ENCODE measurements at places on chromosomes 12 and 14.
A peak's percentile ranks its signal among the peaks of the same experiment; 100 is the strongest.

- no peak for DNase-seq
These were observed 96.5 kb downstream of the KCNA5 start for GRCh38 chr12:5140190-5140589.

DNA sequence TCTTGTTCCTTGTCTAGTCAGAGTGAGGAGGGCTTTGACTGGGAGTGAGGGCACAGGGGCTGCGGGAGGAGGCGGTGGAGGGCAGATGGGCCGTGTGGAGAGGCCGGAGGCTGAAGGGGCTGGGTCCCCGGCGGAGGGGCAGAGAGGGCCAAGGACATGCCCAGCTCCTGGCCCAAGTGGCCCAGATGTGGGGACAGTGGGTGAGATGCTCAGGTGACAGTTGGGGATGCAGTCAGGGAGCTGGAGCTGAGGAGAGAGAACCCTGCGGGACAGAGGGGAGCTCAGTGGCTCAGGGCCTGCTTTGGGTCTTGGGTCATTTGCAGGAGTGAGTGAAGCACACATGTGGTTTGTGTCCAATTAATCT, 26.5 kb upstream of the PLD4 start:
- DNase-seq: no peak

GRCh38 chr14:45716572-45716971, 463.6 kb upstream of the MIS18BP1 start:
- no peak for DNase-seq

DNA sequence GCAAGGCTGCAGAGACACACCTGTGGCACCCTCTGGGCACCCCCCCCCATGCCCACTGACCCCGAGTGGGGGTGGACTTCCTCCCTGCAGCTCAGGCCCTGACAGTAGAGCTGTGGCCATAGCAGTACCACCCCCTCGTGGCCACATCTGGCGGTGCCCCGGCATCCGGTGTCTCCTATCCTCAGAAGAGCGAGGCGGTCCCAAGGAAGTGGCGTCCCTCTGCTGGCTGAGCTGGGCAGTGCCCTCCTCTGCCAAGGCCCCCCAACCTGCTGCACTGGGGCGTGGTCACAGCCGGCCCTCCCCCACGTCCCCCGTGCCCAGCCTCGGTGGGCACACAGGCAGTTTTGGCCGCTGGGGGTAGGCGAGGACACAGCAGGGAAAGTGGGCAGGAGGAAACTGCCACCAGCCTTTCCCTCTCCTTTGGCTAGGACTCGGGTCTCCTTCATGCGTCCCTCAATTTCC, 6.0 kb upstream of the SLC6A12 start:
- DNase-seq: peak; percentile 85

DNA sequence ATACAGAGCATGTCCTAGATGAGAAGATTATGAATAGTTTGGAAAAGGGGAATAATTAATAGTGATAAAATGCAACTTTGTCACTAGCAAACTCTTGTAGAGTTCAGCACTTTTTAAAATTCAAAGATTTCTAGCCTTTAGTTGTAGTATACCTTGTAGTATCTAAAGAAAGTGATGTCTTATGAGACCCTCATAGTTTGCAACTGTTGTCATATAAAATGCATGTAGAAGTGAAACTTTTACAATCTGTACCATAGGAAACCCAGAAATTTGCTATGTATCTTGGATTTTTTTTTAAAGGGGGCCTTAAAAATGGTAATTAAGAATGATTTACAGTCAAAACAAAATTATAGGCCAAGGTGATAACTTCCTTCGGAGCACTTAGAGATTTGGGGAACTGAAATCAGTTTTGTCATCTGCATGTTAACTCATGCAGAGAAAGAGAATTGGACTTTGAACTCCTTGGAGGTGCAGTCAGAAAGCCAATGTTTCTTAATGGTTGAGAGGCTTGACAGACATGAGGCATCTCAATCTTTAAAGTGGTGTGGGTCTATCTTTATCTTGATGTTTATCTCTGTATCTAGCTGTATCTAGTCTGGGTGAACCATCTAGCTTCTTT, 1.3 kb downstream of the LRRK2 start:
- no peak for DNase-seq

DNA sequence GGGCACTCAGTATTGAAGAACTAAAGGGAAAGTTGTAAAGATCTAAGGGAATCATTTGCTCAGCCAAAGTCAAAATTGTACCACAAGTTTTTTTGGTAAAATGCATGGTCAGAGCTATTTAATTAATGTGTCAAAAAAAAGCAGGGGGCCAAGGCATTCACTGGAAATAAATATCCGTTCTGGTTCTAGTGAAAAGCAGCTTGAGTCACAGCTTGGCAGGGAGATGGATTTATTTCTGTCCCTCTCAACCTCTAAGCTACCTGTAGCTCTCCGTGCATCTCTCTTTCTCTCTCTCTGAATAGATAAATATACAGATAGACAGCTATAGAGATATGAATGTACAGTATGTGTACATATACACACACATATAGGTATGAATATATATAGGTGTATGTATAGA, 554.4 kb upstream of the TMEM132C start:
- DNase-seq: no peak

- DNase-seq: no peak
These were observed 1.2 kb downstream of the RAB15 start for GRCh38 chr14:64970776-64971477.

DNA sequence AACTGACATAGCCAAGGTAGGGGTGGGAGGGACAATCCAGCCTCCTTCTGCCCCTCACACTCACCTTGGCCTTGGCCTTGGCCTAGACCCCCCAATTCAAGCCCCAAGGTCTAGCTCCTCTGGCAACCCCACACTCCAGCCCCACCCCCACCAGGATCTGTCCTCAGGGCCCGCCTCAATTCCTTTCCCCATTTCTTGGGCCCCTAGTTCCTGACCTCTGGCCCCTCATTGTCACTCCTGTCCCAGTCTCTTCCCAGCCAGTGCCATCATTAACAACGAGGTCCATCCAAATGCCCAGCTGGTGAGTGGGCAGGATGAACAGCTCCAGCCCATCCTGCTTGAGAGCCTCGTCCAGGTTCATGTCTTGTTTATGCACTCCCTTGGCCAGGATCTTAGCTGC, 6.8 kb upstream of the GDF11 start:
- DNase-seq: no peak

DNA sequence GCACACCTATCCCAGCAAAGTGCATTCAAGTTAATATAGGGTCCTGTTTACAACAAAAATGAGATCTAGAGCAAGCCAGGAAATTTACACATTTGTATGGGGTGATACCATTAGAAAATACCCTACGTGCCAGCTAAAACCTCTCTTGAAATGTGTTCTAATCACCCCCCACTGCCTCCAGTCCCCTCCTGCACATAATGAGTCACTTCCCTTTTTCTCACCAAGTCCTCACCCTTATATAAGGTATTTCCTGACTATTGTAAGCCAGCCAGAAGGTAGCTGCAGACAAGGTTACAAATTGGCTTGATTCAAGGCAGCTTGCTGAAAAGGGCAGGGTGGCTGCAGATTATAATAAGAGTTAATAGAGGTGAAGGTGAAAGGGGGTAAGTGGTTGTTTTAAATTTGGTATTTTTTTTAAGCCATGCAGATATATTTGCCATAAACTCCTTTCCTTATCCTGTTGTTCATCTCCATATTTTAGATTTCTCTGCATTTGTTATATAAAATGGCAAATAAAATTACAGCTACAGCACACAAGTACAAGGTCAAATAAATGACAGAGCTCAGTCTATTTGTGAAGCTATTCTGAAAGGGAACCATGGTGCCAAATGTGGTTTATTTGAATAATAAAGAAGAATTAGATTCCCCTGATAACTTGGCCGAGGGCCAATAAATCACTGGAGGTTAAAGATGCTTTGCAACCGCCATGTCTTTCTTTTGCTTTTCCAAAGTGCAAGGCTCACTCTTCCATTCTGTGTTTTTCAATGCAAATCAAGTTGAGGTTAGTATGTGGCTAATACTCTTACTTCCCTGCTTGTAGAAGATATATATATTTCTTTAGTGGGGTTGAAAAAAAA, 385.9 kb downstream of the EGLN3 start:
- DNase-seq: no peak

- no peak for DNase-seq
These were observed 461.7 kb downstream of the GXYLT1 start for GRCh38 chr12:41683023-41683422.

DNA sequence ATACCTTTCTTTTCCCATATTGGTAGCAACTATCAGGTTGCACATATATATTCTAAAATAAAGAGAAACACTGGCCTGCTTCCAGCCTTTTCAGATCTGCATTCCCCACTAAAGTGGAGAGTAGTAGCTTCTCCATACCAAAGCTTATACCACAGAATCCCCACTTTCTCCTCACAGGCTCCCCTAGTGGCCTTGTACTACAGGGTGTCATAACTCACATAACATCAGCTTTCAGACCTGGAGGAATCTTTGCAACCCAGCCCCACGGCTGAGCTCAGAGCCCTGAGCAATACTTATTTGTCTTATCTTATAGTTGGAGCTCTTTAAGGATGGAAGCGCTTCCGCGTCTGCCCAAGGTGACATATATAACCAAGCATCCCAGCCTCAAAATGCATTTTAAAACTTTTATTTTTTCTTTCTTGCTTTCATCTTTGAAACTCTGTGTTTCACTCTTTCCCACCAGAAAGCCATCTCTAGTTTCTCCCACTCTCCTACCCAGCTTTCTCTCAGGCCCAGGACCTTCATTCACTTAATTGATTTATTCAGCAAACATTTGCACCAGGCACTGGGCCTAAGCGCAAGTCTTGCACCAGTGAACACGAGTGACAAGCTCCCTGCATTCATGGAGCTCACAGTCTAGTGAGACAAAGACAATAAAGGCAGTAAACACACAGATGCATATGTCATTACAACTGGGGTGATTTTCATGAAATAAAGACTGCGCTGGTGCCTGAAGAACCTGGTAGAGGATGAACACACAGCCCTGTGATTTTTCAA, 254.7 kb downstream of the IPO8 start:
- no peak for DNase-seq

DNA sequence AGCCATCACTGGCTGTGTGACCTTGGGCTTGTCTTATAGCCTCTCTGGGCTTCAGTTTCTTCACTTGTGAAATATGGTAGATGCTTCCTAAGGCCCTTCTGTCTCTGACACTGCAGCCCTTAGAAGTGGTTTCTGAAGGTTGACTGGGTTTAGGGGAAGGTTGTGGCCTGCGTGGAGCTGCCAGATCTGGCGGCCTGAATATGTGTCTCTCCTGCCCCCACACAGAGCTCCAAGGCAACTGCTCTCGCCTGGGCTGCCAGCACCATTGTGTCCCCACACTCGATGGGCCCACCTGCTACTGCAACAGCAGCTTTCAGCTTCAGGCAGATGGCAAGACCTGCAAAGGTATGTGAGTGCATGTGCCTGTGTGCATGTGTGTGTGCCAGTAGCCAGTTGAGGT, 4.0 kb downstream of the LRP1-AS start:
- no peak for DNase-seq

DNA sequence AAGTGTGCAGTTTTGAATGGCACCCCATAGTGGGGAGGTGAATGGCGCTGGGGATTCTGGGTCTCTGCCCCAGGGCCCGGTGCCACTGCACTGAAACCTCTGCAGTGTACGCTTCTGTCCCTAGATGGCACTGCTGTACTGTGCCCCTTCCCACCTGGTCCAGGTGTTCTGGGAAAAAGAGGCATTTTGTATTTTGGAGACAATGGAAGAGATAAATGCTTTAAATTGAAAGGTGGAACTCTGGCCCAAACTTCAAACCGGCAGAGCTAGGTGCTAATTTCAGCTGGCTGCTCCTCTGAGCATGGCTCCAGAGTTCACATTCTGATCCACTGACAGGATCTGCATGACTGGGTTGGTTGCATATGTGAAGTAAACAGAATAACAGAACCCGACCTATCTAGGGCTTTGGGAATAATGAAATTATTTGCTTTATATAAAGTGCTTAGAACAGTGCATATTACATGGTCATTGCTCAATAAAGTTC, 52.2 kb downstream of the KRT80 start:
- DNase-seq: peak; percentile 64

- DNase-seq: no peak
These were observed 28.3 kb downstream of the VDR start for GRCh38 chr12:47876440-47876960.

DNA sequence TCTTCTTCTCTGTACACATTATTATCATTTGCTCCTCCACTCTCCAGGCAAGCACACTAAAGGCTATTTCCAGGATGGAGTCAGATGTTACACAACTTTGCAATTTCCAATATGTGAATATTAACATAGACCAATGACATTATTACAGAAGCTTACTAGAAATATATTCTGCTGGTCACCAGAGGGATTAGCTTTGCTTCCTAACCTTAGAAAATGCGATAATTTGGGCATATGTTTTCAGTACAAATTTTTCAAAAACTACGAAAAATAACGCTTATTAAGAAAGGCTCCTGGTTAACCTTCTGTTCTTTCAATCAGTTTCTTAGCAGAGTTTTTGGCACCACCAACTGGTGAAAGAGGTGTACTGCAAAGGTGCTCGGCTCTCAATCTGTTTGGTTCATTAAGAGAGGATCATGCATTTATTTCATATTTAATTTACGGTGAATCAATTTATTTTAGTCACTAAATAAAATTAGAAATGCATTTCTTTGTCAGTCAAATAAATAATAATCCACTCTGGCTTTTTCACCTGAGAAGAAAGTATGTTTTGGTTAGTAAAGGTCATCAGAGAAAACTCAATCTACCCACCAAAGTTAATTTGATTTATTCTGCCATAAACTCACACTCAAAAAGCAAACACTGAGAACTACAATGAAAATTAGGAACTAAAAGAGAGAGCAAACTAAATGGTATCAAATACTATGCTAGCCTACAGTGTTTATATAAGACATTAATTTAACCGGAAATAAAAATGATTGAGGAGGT, 39.2 kb downstream of the EFCAB11 start:
- peak; percentile 74 for DNase-seq

GRCh38 chr12:103313894-103314293, 181.9 kb downstream of the C12orf42 start:
- no peak for DNase-seq

- DNase-seq: no peak
These were observed 754.5 kb downstream of the C12orf50 start for GRCh38 chr12:87274594-87275245.

DNA sequence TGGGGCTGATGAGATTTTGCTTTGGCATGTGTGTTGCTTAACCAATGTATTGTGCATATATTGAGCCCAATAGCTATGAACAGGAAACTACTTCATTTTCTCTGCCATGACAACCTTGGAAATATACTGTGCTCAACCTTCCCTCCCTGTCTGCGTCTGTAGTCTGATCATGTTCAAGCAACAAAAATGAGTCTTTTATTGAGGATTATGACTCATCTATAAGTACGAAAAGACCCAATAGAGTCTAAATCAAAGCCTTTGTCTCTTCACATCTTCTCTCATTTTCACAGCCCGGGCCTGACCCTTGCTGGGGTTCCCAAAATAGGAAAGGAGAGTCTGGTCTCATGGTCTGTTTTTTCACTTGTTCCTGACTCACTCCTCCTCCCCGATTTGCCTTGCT, 158.2 kb downstream of the CAND1 start:
- no peak for DNase-seq

DNA sequence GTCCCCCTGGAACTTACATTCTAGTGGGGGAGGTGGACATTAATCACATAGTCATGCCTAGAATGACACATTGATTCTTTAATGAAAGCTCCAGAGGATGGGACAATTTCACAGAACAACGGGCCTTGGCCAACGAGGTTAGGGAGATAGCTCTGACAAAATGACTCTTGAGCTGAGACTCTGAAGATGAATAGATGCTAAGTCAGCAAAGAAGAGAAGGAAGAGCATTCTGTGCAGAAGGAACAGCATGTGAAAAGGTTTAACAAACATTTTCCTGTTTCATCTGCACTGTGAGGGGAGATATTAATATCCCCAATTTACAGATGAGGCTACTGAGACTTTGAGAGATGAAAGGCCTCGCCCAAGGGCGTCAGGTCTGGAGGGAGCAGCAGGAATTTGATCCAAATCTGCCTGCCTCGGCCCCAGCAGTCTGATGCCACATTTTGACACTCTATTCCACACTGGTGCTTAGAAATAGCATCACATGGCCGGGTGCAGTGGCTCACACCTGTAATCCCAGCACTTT, 193.6 kb downstream of the RBM19 start:
- no peak for DNase-seq

All from stimulated activated CD8-positive, alpha-beta memory T cell treated with anti-CD3 and anti-CD28 coated beads, Interleukin-4, amount 100 ng/mL, for 48 hours (primary cell).